ENCODE measurements at places on chromosomes 11 and 22.

DNA sequence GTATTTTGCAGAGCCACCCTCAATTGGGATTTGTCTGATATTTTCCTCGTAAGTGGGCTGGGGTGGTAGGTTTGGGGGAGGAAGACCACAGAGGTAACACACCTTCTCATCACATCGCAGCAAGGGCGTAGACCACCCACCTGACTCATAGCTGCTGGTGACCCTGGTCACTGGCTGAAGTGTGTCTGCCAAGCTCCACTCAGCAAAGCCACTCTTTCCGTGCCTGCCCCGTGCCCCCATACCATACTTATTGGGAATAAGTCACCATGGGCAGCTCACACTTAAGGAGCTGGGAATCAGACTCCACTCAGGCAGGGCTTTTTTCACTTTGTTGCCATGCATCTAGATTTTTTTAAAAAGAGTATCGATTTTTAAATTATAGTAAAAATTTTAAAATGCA, 111.6 kb downstream of the PHF21B start:
- DNase-seq = peak; percentile 2

DNA sequence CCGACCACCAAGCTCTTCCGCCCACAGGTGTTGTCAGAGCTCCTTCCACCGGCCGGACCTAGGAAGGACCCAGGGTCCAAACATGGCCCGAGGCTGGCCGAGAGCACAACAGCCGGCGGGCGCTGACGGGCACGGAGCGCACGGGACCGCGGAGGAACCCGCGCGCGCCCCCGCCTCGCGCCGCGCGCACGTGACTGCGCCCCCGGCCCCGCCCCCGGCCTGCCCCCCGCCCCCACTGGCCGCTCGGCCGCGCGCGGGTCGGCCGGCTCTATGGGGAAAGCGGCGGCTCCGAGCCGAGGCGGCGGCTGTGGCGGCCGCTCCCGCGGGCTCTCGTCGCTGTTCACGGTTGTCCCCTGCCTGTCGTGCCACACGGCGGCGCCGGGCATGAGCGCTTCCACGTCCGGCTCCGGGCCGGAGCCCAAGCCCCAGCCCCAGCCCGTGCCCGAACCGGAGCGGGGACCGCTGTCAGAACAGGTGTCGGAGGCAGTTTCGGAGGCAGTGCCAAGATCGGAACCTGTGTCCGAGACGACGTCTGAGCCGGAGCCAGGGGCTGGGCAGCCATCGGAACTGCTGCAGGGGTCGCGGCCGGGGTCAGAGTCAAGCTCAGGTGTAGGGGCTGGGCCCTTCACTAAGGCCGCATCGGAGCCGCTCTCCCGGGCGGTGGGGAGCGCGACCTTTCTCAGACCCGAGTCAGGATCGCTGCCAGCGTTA, at the start of gene OSBP2:
Gene OSBP2 (plus strand): TSS at position 235 of the 711 bp plus-strand sequence. CDS start 36 bp downstream, at position 271.
- peak; percentile 38 for DNase-seq

GRCh38 chr22:41891407-41891806, 23.5 kb downstream of the SHISA8 start:
- no peak for DNase-seq

DNA sequence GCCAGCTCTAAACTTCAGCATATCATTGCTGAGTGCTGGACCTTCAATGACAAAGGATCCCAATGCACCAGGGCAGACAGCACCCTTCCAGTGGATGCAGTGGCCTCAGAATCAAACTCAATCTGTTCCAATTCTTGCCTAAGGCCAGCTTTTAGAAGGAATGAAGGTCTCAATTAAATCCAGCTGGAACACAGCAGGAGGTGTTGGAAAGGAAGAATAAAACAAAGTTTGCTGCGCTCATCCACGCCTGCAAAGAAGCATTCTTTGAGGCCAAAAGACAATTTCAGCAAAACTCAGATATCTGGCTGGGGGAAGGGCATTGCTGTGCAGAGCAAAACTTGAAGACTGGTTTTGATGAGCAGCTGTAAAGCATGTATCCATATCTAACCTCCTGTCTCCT, 120.7 kb downstream of the CCDC81 start:
- DNase-seq = no peak

GRCh38 chr11:4865855-4866254, 15.8 kb upstream of the OR51T1 start:
- DNase-seq = no peak

DNA sequence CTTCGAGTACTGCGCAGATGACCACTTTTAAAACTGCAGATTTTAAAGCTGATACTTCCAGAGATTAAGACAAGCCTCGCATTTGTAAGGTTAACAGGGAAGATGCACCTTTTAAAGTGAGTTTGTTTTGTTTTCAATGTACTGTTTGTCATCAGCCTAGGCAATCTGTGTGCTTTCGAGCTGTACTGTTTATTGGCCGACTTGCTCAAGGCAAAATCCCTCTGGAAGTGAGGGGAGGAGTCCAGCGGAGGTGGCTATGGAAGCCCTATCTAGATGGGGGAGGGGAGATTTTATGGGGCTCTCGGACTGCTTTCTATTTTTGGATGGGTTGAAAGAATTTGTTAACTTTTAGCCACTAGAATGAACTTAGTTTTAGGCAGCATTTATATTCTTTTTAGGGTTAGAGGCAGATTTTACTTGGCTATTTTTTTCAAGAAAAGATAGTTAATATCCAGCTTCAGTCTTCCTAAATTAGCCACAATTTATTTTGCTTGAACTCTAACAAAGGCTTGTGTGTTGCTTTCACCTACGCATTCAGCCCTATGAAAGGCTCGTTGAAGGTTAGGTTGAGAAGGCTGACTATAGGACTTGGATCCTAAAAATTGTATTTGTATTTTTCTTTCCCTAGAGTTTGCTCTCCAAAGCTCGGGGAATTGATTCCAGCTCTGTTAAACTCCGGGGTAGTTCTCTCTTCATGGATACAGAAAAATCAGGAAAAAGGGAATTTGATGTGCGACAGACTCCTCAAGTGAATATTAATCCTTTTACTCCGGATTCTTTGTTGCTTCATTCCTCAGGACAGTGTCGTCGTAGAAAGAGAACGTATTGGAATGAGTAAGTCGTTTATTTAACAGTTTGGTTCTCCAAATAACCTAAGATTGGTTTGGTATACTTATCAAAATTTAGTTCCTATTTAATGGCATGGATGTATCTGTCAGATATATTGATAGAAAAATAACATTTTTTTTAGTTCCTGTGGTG, 2.1 kb downstream of the WEE1 start:
- DNase-seq = no peak

DNA sequence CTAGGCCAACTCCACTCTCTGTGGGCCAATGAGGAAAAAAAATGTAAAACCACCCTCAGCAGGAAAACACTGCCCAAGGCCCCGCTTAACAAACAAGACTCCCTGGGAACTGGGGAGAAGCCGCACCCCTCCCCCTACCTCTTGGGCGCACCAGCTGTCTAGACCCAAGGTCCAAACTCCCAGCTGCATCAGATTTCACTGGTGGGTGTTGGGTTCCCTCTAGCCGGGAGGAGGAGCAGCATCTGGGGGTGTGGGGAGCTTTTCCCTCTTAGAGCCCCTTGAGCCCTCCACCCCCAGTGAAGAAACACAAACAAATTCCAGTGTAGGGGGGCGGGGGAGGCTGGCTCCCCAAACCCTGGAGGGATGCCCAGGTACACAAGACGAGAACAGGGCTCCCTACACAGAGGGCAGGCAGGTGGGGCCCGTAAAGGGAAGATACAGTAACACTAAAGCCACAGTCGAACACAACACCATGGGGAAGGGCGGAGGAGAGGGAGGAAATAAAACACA, 64.9 kb downstream of the NECTIN1 start:
- DNase-seq = no peak

- DNase-seq = no peak
Measured at GRCh38 chr11:132907651-132908413, 624.5 kb downstream of the OPCML start.

- DNase-seq = no peak
Measured at GRCh38 chr11:12199231-12199948, 89.0 kb downstream of the MICAL2 start.

GRCh38 chr11:66316849-66317251, at the start of gene CD248:
CD248 (minus strand) TSS chr11:66317044; CDS start chr11:66317027, 17 bp downstream.
- no peak for DNase-seq

- no peak for DNase-seq
Measured at GRCh38 chr11:85742873-85743275, 56.9 kb upstream of the CCDC89 start.

GRCh38 chr11:102307727-102308038, 9.6 kb upstream of the BIRC3 start:
- DNase-seq = no peak

DNA sequence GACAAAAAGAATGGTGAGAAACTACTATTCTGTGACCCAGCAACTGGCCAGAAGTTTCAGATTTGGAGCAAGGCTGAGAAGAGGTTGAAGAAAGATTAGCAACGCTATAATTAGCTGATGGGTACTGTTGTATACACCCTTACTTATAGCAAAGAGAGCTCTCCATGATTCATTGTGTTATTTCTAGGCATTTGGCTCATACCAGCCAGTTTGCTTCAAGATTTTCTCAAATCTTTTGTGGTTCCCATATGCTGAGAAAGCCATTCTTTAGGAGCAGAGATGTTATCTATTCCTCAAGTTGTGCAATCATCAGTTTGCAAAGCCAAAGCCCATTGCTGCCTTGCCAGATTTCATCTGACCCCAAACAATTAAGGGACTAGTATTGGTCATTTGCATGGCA, 179.4 kb downstream of the ETS1 start:
- no peak for DNase-seq

DNA sequence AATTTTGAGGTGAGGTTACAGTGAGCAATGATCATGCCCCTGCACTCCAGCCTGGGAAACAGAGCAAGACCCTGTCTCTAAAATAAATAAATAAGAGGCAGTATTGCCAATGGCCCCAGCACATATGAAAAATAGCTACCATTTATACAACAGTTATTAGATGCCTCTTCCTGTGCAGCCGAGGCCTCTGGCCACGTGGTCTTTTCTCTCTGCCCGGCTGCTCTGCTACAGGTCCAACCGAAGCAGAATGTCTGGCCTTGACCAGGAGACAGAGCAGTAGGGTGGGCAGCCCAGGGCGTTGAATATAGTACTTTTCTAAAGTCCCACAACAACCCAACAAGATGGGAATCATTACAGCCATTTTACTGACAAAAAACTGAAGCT, 12.4 kb upstream of the OAF start:
- no peak for DNase-seq

- DNase-seq = no peak
Measured at GRCh38 chr22:25621986-25622385, 57.5 kb downstream of the GRK3 start.

DNA sequence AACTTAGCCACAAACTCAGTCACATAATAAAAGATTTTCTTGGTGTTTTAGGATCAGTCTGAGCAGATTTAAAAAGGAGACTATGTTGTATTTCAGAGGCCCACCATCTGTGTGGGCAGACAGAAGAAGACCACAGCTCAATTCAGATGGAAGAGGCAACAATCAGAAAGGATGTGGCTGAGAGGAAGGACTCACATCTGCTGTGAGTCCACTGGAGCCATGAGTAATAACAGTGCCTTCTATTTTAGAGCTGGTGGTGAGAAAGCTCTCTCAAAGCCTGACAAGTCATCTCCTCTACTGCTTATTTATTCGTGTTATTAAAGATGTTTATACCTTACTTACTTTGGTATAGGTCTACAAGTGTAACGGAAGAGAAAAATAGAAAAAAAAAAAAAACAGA, 357.2 kb downstream of the OPCML start:
- DNase-seq = no peak

DNA sequence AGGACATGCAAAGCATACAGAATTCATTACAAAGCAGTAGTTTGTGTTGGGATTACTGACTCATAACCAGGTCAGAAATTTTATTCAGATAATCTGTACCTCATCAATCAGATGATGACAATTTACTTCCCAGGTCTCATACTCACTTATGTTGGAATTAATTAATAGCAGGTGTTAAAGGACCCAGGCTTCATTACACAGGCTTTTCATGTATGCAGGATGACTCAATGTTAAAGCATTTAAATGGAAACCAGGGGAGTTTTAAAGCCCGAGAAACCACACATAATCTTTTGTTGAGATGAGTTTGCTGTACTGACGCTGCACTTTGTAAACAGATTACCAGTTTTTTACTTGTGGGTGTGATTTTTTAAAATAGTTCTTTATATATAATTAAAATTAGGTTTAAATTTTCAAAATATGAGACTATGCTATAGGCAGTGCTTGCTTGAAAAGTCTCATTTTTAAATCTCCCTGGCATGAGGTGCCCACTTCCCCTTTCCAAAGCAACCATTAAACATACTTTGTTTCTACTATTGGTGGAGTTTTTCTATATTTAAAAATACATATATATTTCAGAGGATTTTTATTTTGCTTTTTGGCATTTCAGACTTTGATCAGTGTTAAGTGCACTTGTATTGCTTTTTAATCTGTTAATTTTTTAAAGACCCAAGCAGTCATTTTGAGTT, 41.0 kb downstream of the CEP57 start:
- no peak for DNase-seq

DNA sequence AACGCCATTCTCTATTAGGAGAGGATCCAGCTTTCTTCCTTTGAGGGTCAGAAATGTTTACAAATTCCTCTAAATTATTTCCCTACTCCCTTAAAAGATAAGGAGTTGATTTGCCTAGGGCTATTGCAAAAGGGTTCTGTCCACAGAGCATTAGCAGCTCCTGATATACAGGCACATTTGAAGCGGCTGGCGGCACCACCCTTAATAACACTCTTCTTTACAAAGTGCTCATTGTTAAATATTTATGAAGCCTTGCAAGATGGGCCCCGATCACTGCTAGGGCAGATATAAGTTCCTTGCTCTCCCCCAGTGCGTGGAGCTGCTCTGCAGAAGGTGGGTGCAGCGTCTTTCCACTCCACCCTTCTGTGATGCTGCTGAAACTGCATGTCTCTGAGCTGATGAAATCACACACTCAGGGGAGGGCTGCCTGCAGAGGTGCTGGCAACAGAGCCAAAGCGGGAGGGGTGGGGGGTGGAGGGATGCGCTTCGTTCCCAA, 116.7 kb upstream of the NTM start:
- no peak for DNase-seq

- DNase-seq = peak; percentile 84
Measured at GRCh38 chr11:65856689-65857499, 1.1 kb downstream of the CFL1 start.

DNA sequence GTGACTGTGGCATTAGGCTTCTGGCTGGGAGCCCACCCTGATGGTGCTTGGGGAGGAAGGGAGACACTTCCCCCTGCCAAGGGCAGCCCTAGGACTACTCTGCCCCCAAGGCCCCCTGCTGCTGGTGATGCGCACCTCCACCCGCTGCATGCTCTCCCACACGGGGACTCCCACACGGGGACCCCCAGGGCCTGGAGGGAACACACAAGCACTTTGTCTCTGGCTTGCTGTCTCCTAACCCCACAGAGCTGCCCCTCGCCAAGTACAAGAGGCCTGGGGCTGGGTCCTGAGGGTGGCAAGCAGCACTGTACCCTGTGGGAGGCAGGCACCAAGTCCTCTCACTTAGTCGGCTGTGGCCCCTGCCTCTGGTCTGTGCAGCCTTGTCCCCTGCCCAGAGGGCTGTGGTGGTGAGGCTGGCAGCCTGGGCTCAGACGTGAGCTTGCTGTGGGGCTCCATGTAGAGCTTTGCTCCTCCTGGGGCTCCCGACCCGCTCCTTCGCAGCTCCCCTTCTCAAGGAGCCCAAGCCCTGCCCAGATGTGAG, 7.9 kb downstream of the LRRC75B start:
- DNase-seq = no peak
